Suppressor macrophage (primary cell): ENCODE measurements at places on chromosomes 12 and 14.
A peak's percentile ranks its signal among the peaks of the same experiment; 100 is the strongest.

DNA sequence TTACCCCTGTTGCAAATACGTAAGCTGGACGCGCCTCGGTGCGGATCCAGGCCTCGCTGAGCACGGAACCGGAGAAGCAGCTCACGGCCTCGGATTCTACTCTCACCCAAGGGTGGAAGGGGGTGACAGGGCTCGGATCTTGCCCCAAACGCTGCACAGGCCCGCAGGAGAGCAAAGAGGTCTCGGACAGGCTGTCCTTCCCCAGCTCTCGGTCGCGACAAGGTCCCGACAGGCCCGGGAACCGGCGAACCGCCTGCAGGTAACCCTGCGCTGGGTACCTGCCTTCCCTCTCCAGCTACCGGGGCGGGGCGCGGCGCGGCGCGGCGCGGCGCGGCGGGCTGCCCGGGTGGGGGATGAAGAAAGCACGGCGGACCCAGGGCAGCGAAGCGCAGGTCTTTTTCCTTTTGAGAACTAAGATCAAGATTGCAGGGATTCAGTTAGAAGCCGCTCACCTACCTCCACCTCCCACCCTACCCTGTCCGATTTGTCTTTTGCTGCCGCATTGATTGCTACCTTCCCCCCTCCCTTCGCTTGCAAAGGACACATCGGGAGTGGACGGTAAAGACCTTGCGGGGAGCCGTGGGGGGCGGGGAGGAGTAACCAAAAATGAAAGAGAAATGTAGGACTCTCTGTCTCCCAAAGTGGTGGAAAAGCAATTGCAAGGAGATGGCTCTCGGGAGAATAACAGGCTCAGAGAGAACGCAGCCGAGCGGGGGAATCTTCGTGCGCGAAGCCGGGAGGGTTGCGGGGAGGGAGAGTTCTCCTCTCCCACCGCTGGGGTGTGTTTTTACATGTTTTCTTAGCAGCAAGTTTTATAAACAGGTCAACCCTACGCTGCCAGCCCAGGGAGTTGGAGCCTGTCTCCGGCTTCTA lies 8.4 kb upstream of the TBX3 start:
- DNase-seq: no peak

- no peak for DNase-seq
Observed at GRCh38 chr12:116318576-116319232, 41.2 kb upstream of the MED13L start.

- DNase-seq: no peak
Observed at GRCh38 chr12:99201906-99202645, 445.5 kb upstream of the GARIN6 start.

- DNase-seq: peak; percentile 82
Observed at GRCh38 chr14:91173221-91173670, 59.4 kb downstream of the DGLUCY start.

- DNase-seq: no peak
Observed at GRCh38 chr12:31215518-31216232, 110.3 kb downstream of the SINHCAF start.

- DNase-seq: no peak
Observed at GRCh38 chr12:26748741-26749431, 84.1 kb downstream of the ITPR2 start.

DNA sequence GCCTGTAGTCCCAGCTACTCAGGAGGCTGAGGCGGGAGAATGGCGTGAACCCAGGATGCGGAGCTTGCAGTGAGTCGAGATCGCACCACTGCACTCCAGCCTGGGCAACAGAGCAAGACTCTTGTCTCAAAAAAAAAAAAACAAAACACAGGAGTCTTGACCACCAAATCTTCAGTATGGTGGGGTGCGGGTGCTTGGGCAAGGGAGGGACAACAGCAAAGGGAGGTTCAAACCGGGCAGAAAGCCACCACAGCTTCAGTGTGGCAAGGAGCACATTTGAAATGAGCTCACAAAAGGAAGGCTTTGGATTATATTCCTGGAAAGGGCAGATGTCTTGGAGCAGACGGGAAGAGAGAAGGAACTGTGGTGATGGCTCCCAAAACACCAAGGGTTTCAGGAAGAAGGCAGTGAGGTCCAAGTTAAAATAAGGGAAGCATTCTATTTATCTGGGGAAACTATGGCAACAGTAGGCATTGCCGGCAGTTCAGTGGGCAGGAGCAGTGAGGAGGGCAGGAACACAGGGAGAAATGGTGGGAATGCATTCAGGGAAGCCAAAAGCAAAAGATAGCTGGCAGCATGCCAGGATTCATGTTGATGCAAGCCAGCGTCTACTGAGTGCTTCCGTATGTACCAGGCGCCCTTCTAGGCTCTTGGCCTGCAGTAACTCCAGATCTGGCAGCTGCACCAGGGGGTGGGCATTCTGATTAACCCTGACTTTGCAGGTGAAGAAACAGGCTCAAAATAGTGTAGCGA lies 51.0 kb upstream of the SRSF5 start:
- peak; percentile 82 for DNase-seq

GRCh38 chr14:51012055-51012454 lies 67.8 kb upstream of the PYGL start:
- peak; percentile 59 for DNase-seq

GRCh38 chr12:26212396-26212795 lies 17.0 kb downstream of the SSPN start:
- peak; percentile 69 for DNase-seq

GRCh38 chr14:68938271-68939150 lies 40.6 kb downstream of the ACTN1 start:
- no peak for DNase-seq

- DNase-seq: no peak
Observed at GRCh38 chr14:53628732-53629430, 327.7 kb downstream of the BMP4 start.

DNA sequence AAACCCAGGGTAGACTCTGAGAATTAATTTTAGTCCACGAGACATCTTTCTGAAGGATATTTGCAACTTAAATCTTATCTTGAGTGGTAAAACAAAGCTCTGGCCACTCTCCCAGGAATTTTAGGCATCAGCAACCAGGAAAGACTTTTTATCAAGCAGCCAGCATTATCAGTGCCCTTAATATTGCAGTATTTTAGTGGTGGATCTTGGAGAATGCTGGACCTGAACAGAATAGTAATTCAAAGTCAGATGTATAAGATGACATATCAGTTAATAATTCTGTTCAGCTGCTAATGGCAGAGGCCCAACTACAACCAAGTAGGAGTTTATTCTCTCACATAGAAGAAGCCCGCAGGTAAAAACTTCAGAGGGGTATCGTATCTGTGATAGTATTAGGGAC lies 59.0 kb upstream of the CRY1 start:
- DNase-seq: no peak

- DNase-seq: no peak
Observed at GRCh38 chr14:61876362-61877034, 114.3 kb downstream of the SNAPC1 start.

DNA sequence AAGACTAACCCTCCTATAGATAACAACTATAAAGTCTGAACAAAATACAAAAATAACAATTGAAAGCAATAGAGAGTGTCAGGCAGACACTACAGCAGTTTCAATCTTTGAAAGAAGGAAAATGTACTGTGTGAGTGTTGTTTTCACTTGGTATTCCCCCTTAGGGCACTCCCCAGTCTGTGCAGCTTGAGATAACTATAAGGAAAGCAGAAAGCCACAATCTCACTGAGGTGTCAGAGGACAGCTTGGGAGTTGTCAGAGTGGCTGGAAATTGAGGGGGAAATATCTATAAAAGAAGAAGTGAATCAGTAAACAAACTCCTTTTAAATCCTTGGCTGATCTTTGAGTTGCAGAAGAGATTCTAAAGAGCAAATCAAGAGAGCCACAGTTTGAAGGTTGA lies 364.8 kb downstream of the NELL2 start:
- DNase-seq: no peak

DNA sequence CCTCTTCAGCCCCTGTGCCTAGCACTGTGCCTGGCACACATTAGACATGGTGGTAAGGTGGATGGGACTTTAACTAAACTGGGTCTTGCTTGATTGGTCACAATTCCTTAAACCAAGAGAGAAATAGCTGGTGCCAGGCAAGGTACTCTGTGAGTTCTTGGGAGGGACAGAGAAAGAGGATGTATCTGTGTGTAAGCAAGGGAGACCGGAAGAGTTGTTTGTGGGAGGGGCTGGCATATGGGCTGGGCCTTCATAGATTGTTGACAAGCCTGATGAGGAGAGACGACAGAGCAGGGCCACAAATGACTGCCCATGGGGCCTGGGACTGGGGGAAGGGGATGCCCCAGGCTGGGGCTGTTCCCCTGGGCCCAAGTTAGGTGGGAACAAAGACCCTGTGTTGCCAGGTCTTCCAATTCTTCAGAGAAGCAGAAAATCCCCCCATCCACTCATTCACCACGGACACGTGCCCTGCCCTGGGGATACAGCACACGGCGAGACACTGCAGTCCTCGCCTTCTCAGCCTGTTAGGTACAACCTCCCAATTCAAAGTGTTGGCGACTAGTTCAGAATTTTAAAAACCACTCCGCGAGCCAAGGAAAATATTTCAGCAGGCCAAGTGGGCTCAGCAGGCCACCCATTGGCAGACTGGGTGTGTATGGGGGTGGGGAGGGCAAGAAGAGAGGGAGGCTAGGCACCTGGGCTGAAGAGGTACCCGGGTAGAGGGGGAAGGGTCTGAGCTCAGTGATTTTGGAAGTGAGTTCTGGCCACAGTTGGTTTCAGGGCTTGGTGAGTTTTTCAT lies 11.4 kb upstream of the CYP46A1 start:
- DNase-seq: peak; percentile 57

DNA sequence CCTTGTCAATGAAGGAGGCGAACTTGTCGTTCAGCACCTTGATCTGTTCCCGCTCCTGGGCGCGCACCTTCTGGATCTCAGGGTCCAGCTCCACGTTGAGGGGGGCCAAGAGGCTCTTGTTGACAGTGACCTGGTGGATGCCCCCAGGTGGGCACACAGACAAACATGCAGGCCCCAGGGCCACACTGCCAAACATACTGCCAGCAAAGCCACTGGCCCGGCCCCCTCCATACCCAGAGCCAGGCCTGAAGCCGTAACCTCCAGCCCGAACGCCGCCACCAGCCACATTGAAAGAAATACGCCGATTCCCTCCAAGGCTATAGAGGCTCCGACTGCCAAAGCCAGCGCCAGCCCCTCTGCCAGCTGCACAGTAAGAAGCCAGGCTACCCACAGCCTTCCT lies 337 bp downstream of the KRT74 start:
- no peak for DNase-seq

GRCh38 chr14:70785556-70785955 lies 23.8 kb downstream of the MAP3K9 start:
- DNase-seq: no peak

DNA sequence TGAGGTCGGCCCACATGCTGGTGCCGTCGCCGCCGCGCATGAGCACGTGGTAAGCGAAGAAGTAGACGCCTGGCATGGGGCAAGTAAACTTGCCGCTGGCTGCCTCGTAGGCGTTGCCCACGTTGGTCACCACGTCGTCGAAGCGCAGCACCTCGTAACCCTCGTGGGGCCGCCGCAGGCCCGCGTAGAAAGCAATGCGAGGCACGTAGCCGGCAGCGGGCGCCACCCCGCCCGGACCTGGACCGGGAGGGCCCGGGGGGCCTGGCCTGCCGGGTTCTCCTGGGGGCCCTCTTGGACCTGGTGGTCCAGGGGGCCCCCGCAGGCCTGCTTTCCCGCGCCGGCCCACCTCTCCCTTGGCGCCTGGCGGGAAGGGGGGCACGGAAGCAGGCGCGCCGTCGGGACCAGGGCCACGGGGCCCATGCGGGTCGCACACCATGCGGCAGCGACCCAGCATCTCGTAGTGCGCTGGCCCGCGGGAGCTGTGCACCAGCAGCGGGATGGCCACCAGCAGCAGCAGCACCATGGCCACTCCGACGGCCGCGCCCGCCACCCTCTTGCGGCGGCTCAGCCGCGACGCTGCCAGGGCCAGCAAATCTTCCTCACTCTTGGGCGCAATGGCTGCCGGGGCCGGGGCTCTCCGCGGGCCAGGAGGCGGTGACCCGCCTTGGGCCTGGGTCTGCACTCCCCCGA lies 888 bp downstream of the C1QL4 start:
- DNase-seq: no peak

- DNase-seq: no peak
Observed at GRCh38 chr12:5971194-5971850, 26.3 kb upstream of the ANO2 start.

- no peak for DNase-seq
Observed at GRCh38 chr12:12315838-12316237, 34.2 kb downstream of the MANSC1 start.

DNA sequence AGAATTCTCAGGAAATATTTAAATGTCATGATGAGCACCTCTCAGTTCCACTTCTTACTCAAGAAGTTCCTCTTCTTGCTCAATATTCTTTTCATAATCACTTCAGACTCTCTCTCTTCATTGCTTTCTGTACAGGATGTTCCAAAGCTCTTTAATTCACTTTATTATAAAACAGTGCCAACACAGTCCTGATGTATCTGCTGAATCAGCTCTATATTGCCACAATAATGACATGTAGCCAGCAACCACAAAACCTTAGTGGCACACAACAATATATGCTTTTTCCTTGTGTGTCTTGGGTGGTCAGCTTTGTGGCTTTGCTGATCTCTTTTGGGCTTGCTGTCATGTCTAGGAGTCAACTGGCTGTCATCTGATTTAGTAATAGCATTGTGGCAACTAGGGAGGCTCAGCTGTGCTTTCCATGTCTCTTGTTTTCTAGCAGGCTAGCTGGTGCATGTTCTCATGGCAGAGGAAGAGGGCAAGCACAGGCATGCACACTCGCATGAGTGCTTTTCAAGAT lies 52.8 kb upstream of the SLC2A13 start:
- peak; percentile 76 for DNase-seq

- peak; percentile 80 for DNase-seq
Observed at GRCh38 chr14:23056145-23056955, 970 bp downstream of the CDH24 start.

DNA sequence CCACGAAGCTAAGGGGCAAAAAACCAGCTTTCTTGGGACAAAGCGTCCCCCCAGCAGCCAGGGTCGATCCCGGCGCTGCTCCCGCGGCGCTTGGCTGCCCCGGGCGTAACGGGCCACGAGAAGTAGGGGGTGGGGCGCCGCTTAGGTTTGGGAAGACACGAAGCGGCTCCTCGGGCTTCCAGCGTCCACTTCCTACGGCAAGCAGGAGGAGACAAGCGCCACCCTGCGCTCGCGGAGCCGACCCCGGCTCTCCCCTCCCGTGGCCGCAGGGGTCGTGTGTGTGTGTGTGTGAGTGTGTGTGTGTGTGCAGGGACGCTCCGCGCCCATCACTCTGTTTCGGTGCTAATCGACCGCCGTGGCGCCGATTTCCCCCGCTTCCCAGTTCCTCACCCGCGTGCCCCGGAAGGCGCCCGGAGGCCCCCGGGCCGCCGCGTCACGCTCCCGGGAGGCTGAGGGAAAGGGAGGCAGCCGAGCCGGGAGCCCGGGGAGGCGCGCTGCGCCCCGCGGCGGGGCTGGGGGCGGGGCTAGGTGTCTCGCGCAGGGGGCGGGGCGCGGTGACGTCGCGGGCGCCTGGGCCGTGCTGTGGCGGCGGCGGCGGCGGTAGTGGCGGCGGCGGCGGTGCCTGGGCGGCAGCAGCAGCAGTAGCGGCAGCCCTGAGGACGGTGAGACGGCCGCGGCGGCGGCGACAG lies at the start of gene ERC1:
TSS of gene ERC1 (plus strand) at position 563 of the 689 bp plus-strand sequence. CDS start 36,681 bp downstream, outside the sequence.
- DNase-seq: peak; percentile 91
